8988T (cell line): ENCODE measurements at places on chromosomes 7 and 10.

- DNase-seq: no peak
Measured at GRCh38 chr7:2037808-2038522, 194.8 kb downstream of the MAD1L1 start.

DNA sequence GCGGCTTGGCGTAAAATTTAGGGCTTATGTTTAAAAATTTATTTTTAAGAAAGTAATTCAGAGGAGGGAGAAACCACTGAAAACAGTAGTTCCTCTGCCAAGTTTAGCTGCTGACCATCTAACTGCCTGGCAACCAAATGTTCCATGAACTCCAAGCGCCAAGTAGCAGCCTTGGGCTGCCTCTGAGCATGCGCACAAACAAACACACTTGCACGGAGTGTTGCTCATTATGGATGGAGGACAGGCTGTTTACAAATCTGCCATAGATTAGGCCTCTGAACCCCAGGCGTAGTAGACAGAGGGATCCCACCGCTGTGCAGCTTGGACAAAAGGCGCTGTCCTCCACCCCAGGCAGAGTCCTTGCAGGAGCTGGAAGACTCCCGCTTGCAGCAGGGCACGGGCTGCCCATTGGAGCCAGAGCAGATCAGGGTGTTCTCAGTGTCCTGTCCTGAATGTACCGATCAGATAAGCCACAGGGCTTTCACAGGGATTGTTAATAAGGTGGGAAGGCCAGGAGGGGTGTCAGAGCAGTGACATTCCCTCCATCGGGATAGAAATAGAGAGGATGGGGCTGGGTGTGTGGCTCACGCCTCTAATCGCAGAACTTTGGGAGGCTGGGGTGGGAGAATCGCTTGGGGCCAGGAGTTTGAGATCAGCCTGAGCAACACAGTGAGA is 47.7 kb upstream of the LYZL1 start:
- DNase-seq: no peak

GRCh38 chr7:37694208-37695094 is 10.9 kb downstream of the GPR141 start:
- DNase-seq: no peak

DNA sequence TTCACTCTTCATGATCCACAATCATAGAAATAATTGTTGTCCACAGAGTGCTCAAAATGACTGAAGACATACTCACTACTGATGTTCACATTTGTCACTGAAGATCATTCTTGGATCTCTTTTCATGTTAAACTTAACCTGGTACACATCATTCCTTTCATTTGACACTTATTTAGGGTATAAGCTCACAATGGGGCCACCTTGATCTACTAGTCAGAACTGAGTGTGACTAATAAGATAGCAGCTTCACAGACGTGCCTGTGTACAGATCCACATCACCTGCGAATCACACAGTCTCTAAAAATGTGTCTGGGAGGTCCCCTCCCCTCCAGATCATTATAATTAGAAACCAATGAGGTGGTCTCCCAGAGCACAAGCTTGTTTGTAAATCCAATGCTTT is 21.8 kb downstream of the GAD2 start:
- DNase-seq: no peak

DNA sequence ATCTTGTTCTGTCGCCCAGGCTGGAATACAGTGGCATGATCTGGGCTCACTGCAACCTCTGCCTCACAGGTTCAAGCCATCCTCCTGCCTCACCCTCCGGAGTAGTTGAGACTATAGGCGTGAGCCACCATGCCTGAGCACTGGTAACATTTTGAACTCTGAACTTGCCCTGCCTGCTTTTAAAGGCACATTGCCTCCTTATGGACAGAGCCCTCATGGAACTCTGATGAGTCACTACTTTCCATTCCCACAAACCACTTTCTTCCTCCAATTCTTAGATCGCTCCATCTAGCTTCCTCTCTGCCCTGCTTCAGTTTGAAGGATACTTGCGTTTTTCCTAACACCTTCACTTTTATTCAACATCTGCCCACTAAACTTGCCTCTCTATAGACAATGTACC is 38.1 kb downstream of the PRPS1L1 start:
- DNase-seq: no peak

- DNase-seq: no peak
Measured at GRCh38 chr10:22479419-22479818, 134.1 kb downstream of the SPAG6 start.

GRCh38 chr10:116385994-116386809 is 41.4 kb upstream of the PNLIPRP3 start:
- DNase-seq: no peak

- no peak for DNase-seq
Measured at GRCh38 chr10:79542626-79543025, 17.6 kb downstream of the SFTPA2 start.

DNA sequence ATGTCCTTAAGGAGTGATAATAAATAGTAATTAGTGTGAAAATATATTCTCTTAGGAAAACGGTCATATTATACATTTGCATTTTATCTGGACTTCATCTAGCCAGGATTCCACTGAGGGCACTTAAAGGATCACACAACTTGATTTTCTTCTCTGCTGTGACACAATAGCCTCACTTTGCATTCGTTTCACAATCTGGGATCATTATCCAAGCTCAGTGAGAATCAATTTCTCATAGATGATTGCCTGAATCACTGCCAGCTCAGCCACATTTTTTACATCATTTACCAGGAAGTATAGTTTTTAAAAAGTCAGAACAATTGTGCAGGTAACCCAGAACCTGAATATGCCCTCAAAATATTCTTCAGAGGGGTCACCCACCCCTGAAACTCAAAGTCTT is 68.9 kb downstream of the PTPRZ1 start:
- no peak for DNase-seq

- DNase-seq: no peak
Measured at GRCh38 chr10:24840784-24841183, 111.6 kb downstream of the PRTFDC1 start.

- DNase-seq: no peak
Measured at GRCh38 chr7:46058086-46058823, 137.2 kb upstream of the IGFBP3 start.

DNA sequence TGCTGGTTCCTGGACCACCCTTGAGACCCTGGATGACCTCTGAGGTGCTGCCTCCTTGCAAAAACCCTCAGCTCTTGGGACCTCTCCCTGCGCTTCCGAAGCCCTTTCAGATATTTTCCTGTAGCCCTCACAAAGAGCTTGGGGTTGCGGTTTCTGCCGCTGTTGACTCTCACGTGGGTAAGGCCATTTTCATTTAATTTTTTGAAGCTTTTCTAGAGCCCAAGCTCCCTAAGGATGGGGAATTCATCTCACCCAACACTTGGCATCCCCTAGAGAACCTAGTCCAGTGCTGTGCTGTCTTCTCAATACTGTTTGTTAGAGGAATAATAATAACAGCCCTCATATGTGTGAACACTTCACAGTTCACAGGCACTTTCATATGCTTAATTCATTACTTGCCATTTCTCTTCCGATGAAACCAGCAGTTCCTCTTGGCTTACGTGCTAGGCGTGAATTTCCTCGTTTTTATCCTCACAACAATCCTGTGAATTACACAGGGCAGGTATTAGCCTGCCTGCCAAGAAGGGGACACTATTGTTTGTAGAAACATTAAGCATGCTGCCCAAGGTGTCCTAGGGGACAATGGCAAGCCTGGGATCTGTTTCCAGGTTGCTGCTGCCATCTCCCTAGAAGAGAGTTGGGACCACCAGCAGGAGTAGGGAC is 71.6 kb upstream of the CTBP2 start:
- no peak for DNase-seq

- no peak for DNase-seq
Measured at GRCh38 chr10:71031026-71031425, 142.7 kb upstream of the PCBD1 start.

DNA sequence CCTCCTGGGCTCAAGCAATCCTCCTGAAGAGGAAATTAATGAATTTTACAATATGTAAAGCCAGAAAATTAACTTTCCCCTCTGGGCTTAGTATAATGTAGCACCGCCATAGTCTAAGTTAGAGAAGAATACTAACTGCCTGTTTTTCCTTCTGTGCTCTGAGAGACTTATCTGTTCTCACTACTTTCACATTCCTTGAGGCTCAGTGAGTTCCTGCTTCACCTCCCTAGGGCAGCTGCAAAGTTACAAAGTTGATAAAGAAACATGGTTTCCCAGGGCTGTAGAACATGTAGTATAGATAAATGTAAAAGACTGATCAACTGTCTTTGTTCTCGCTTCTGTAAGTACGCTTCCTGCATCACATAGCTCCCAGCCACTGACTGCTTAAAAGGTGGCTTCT is 16.0 kb upstream of the OLAH start:
- no peak for DNase-seq

DNA sequence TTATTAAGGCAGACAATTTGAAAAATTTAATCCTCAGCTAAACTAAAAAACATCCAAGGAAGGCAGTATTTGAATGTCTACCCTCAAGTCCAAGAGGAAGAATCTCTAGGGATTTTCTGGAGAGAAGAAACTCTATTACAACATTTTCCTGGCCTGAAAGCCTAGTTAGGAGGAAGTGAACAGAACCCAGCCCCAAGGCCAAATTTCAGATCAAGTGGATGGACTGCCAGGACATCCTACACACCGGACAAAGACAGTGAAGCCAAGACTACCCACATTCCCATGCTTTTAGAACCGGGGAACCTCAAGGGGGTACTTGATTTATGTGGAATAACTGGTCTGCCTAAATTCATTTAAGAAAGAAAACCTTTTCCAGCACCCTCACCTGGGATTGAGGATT is 108.9 kb upstream of the MEOX2 start:
- DNase-seq: no peak
